ENCODE measurements at places on chromosomes 13 and 19.

- DNase-seq: no peak
These were observed 105.8 kb downstream of the COL4A1 start for GRCh38 chr13:110201114-110201513.

DNA sequence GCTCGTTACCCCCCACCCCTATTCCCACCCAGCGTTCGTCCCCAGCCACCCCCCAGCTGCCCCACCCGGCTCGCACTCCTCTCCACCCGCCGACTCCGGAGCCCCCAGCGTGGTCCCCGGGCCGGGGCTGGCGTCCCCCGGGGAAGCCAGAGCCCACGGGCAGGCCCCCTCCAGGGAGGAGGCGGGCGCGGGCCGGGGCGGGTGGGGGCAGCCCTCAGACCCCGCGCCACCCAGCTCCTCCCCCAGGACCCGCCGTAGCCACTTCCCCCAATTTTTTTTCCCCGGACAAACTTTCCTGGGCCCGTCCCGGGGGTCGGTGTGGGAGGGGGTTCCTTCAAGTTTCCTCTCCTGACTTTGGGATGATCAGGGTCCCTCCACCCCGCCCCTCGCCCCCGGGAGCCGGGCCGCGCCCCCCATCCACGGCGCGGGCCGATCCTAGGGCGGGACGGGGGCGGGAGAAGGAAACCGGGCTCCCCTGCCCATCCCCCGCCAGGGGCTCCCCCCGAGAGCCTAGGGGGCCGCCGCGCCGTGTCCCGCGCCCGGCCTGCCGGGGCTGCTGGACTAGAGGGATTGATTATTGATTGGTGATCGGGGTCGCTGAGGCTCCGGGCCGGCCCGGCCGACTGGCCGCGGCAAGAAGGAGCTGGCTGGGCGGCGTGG is 927 bp upstream of the TSHZ3 start:
- no peak for DNase-seq

- no peak for DNase-seq
These were observed 9.5 kb upstream of the COMP start for GRCh38 chr19:18800636-18801035.

- no peak for DNase-seq
These were observed 12.2 kb downstream of the TMEM160 start for GRCh38 chr19:47036097-47036651.

- DNase-seq: no peak
These were observed 1.6 kb upstream of the MRI1 start for GRCh38 chr19:13762635-13763235.

DNA sequence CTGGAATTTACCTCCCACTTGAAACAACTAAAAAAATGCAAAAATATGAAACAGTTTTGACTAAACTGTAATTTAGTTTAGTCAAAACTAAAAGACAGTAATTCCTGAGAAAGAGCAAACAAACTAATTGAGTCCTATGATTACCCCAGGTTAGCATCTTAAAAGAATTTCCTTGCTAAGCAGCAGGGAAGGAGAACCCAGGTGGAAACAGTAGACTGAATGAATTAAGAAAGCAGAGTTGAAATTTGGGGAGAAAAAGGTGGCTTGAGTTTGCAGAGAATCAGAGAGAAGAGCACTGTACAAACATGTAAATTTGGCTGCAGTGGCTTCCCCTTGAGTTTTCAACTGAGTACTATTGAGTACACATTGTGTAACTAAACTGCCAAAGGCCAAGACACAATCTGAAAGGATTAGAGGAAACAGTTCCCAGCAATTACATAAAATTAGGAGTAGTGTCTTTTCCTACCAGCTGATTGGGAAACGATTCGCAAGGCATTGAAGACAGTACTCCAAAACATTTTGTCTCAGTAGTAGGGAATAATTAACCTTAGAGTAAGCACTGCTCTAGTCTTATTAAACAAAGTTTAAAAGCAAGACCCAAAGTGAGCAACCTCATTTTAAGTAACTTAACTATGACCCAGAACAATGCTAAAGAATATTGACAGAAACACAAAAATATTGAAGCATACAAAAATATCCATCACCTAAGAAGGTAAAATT is 820.5 kb downstream of the DACH1 start:
- no peak for DNase-seq

DNA sequence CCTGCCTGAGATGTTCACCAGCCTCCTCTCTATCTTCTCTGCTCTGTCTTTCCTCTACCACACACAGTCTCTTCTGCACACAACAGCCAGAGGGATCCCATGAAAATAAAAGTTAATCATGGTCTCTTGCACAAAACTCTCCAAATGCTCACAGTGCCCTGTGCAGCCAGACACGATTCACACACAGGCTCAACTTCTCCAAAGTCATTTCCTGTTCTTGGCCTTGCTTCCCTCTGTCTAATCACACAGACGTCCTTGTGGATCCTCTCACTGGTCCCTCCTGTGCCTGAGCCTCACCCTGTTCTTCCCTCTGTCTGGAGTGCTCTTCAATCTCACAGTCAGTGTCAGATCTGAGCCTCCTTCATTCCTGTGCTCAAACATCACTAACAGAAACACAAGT is 7.8 kb downstream of the SIGLEC12 start:
- no peak for DNase-seq

- no peak for DNase-seq
These were observed 1422.4 kb upstream of the MIR17HG start for GRCh38 chr13:89925107-89925506.

DNA sequence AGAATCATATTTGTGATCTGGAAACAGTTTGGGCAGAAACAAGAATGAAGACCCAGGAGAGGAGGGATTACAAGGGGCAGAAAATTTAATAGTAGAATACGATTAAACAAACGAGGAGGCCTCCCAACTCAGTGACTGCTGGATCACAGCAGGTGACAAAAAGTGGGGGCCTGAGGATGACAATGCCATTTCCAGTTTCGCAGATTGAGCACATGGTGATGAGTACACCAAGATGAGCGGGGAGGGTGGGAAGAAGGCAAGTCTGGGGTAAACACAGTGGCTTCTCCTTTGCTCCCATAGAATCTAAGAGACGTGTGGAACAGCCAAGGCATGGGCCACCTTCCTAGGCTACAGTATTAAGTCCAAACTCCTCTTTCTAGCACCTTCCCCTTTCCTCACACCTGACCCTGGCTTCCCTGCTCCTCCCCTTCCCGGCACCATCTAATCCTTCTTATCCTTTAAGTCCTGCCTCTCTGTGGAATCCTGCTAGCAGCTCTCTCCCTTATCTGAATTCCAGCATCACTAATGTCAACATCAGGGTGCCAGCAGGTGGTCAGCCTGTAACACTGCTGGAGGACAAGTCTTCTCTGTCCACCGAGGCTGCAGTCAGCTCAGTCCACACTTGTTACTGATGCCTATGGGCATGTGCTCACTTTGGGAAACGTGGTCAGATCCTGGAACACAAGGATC is 13.5 kb downstream of the ATP7B start:
- DNase-seq: no peak

DNA sequence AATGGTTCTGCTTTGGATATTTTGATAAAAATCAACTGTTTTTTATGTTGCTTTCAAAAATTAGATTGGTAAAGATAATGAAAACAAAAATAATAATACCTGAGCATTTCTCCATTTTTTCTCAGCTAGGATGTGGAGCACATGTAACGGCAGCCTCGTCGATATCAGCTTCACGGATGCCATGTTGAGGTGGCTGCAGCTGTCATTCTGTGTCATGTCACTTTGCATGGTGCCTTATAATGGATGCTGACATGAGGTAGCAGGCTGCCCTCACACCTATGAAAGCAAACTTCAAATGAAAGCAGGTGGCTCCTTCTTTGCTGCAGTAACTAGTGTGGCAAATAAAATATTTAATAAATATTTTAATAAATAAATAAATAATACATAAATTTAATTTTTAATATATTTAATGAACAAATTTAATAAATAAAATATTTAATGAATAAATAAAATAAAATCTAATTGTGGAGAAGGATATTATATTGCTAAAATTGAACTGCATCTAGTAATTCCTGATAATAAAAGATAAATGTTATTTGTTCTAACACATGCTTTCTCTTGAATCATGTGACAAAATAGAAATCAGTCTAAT is 955.7 kb upstream of the SLC10A2 start:
- no peak for DNase-seq

Measured in HS-5 (cell line).